ENCODE measurements at places on chromosomes 2 and 18.

DNA sequence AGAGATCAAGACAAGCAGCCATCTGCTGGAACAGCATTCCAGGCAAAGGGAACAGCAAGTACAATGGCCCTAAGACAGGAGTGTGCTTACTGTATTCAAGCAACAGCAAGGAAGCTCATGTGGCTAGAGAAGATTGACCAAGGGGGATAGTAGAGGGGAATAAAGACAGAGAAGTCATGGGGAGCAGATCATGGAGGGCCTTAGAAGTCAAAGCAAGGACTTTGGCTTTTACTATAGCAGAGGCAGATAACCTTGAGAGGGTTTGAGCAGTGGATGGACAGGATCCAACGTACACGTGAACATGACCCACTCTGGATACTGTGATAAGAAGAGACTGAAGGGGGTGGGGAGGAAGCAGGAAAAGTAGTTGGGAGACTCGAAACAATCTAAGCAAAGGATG lies 26.9 kb downstream of the SP5 start:
- no peak for DNase-seq

- no peak for DNase-seq
Observed at GRCh38 chr2:129006135-129006886, 687.6 kb upstream of the HS6ST1 start.

- no peak for DNase-seq
Observed at GRCh38 chr2:203909261-203909967, 27.1 kb upstream of the ICOS start.

GRCh38 chr2:129765678-129766351 lies 213.7 kb upstream of the RAB6C start:
- peak; percentile 32 for DNase-seq

DNA sequence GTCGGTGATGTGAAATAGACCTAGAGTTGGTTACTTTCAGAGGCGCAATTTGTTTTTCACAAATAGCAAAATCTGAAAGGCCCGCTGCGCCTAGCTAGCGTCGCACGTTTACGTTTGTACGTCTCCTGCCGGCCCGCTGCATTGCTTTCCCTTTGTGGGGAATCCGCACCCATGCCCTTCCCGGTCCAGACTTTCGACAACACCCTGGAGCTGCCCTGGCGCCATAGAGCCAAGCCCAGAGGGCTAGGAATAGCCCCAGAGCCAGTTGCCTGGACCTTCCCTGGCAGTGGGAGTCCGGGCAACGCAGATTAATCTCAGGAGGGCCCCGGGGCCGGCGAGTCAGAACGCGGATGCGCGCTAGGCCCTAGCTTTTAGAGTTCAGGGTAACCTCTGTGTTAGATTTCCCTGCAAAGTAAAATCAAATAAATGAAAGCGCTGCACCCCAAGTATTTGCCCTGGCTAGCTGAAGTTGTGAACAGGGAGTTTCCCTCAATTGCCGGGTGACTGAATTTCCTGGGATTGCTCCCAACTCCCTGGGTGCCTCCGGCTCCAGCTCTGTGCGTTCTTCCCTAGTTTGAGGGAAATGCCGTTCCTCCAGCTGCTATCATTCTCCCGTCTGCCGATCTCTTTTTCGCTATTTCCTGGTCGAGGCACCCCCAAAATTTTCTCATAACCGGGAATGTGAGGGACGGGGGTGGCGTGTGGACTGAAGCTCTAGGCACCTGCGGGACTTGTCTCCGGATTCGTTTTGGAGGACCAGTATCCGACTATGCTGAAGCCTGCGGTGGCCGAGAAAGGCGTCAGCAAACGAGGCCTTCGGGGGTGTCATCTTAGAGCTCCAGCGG lies 1.2 kb upstream of the EN1 start:
- DNase-seq, result no peak

- DNase-seq, result no peak
Observed at GRCh38 chr18:40985436-40985835, 969.6 kb upstream of the PIK3C3 start.

- DNase-seq, result no peak
Observed at GRCh38 chr2:197159661-197160211, 150.8 kb downstream of the ANKRD44 start.
